Uterus (tissue), 4 donors: ENCODE measurements at places on chromosomes 2 and 18. TPM values are rescaled to one million over a fixed set of nuclear protein-coding genes. Genes with fewer than 3 reads are reported as not detected.

The SERPINB12 gene
- not detected for total RNA-seq

The GPR39 gene
- 6.8 TPM for total RNA-seq

The PHLPP1 gene
- 32.4 TPM for total RNA-seq

The POTEC gene
- not detected for total RNA-seq

The ANKRD62 gene
- total RNA-seq, result 0.07 TPM

The REEP1 gene
- total RNA-seq, result 16.1 TPM

The DNAH7 gene
- total RNA-seq, result 10.0 TPM

The SATB2 gene
- total RNA-seq, result 1.9 TPM

The GAL3ST2 gene
- total RNA-seq, result not detected

The FSHR gene
- total RNA-seq, result not detected

The LRRTM1 gene
- total RNA-seq, result 10.4 TPM

The NGEF gene
- 3.6 TPM for total RNA-seq

The HRH4 gene
- total RNA-seq, result not detected

The INO80C gene
- not detected for total RNA-seq

The MDH1 gene
- total RNA-seq, result 132 TPM

The RBFA gene
- total RNA-seq, result 18.2 TPM

The SNRNP200 gene
- 42.5 TPM for total RNA-seq

The MAP3K19 gene
- total RNA-seq, result 0.40 TPM

The NOSTRIN gene
- total RNA-seq, result 114 TPM

The FAM136A gene
- 36.4 TPM for total RNA-seq

The TCF23 gene
- total RNA-seq, result 19.4 TPM

The CHST10 gene
- total RNA-seq, result 23.0 TPM

The ST6GAL2 gene
- total RNA-seq, result 64.2 TPM

The CAPN13 gene
- total RNA-seq, result not detected

The ASB1 gene
- 29.0 TPM for total RNA-seq

The ANKRD29 gene
- total RNA-seq, result 14.2 TPM
